ENCODE measurements at places on chromosomes 5 and 9.

DNA sequence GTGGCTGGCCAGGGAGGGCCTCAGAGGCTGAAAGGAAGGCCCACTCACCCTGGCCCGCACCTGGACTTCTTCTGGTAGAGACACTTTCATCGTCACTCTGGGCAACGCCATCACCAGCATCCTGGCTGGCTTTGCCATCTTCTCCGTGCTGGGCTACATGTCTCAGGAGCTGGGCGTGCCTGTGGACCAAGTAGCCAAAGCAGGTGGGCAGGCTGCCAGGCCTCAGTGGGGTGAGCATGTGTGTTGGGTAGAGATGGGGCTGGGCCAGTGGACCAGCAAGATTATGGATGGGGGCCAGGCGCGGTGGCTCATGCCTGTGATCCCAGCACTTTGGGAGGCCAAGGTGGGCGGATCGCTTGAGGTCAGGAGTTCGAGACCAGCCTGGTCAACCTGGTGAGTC, 12.6 kb downstream of the SLC6A7 start:
- no peak overlapping the region for H3K27ac ChIP-seq
- no peak overlapping the region for H3K4me3 ChIP-seq
- H3K36me3 ChIP-seq = no peaks in the 10 kb centered on the region
- no peak for DNase-seq
- H3K27me3 ChIP-seq = no peaks in the 10 kb centered on the region
- no peaks in the 10 kb centered on the region for H3K4me1 ChIP-seq

DNA sequence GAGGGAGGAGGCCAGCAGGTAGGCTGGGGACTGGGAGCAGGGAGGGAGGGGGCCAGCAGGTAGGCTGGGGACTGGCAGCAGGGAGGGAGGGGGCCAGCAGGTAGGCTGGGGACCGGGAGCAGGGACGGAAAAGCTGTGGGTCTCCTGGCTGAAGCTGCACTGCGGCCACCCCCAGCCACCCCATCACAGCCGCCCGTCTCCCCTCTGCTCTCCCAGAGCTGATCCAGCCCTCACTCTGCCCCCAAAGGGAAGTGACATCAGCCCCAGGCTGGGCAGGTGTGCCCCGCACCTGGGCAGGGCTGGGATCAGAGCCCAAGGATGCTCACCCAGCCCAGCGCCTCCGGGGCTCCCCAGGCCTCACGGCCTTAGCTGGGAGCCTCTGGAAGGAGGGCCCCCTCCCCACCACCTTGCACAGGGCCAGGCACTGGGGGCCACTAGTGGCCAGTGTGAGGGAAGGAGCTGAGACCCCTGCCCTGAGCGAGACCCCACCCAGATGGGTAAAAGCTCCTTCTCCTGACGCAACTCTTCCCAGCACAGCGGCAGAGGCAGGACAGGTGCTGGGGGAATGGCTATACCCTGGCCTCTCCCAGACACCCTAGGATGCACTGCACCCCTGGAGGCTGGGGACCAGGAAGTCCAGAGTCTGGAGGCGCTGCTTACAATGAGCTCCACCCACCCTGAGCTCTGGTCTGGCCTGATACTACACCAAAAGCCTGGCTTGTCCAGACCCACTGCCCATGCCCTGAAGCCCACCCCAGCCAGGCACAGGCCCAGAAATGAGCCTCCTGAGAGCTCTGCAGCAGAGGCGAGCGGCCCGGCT, 11.6 kb downstream of the AGPAT2 start:
- peaks cover 8% of the 10 kb centered on the region for H3K36me3 ChIP-seq
- H3K27me3 ChIP-seq = no peaks in the 10 kb centered on the region
- no peak for DNase-seq
- H3K4me3 ChIP-seq = no peak overlapping the region
- no peak overlapping the region for H3K27ac ChIP-seq

- no peaks in the 10 kb centered on the region for H3K4me1 ChIP-seq
- DNase-seq = no peak
- H3K4me3 ChIP-seq = no peak overlapping the region
- no peaks in the 10 kb centered on the region for H3K27me3 ChIP-seq
- no peak overlapping the region for H3K27ac ChIP-seq
Observed at GRCh38 chr9:133770076-133770777, 32.1 kb upstream of the SARDH start.

DNA sequence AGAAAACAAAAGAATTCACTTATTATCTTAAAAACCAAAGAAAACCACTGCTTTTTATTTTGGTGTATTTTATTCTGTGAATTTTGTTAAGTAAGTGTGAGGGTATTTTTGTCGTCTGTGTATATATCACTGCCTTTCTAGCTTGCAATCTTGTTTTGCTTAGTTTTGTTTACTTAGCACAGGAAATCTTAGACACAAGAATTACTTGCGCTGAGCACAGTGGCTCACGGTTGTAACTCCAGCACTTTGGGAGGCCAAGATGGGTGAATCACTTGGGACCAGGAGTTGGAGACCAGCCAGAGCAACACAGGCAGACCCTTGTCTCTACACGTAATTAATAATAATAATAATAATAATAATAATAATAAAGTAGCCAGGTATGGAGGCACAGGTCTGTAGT, 230.3 kb downstream of the PAPPA start:
- H3K4me1 ChIP-seq = no peaks in the 10 kb centered on the region
- no peak overlapping the region for H3K4me3 ChIP-seq
- H3K27me3 ChIP-seq = no peaks in the 10 kb centered on the region
- H3K36me3 ChIP-seq = no peaks in the 10 kb centered on the region
- no peak for DNase-seq

Data from prostate gland (tissue), 2 donors.